ENCODE measurements at places on chromosomes 11 and 22. TPM values are rescaled to one million over a fixed set of nuclear protein-coding genes. Genes with fewer than 3 reads are reported as not detected.

The SCGB1D2 gene
- total RNA-seq, result not detected

The CDC42EP1 gene
- 86.0 TPM for total RNA-seq

The HBG1 gene
- not detected for total RNA-seq

DNA sequence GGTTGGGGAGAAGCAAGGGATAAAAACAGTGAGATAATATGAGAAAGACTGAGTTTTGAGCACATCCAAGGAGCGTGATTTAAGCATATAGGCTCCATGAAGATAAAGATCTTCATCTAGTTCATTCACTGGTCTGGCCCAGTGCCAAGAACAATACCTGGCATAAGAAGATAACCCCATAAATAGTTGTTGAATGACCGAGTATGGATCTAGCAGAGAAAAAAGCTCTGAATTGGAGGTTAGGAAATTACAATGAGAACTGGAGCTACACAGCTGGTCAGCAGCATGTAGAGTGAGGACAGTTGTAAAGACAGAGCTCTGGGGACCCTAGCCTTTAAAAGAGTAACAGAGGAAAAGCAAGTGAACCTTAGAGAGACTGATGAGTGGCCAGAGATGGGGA lies 33.0 kb upstream of the PAK1 start:
- peaks cover 23% of the 10 kb centered on the region for H3K27me3 ChIP-seq
- H3K27ac ChIP-seq, result no peak overlapping the region
- DNase-seq, result peak; percentile 78
- H3K4me1 ChIP-seq, result peaks cover 35% of the 10 kb centered on the region
- H3K36me3 ChIP-seq, result no peaks in the 10 kb centered on the region
- peak overlapping the region; percentile 30 for H3K4me3 ChIP-seq

- no peak overlapping the region for H3K27ac ChIP-seq
- H3K4me3 ChIP-seq, result no peak overlapping the region
- peak; percentile 41 for DNase-seq
- H3K27me3 ChIP-seq, result peaks cover 4% of the 10 kb centered on the region
- no peaks in the 10 kb centered on the region for H3K4me1 ChIP-seq
Observed at GRCh38 chr11:8247312-8247711, 16.4 kb downstream of the LMO1 start.

- DNase-seq, result no peak
- no peaks in the 10 kb centered on the region for H3K27me3 ChIP-seq
- H3K4me1 ChIP-seq, result peaks cover 12% of the 10 kb centered on the region
- no peak overlapping the region for H3K4me3 ChIP-seq
Observed at GRCh38 chr11:114482114-114482513, 42.8 kb downstream of the REXO2 start.

DNA sequence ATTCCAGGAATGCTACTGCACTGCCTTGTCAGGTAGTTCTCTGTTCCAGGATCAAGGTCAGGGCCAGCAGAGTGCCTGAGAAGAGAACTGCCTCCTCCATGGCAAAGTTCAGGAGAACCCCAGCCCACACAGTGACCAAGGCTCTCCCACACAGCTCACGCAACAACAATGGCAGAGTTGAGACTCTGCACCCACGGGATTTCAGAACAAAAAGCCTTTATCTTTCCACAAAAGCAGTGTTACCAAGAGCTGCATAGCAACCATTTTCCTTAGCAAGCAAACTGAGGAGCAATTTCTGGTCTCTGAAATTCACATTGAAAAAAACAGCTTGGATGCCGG lies 11.1 kb downstream of the PLAAT3 start:
- peaks cover 13% of the 10 kb centered on the region for H3K4me1 ChIP-seq
- H3K36me3 ChIP-seq, result no peaks in the 10 kb centered on the region
- no peak for DNase-seq
- no peak overlapping the region for H3K27ac ChIP-seq
- H3K27me3 ChIP-seq, result no peaks in the 10 kb centered on the region

GRCh38 chr11:135033540-135033939 lies 621.5 kb upstream of the B3GAT1 start:
- H3K36me3 ChIP-seq, result no peaks in the 10 kb centered on the region
- DNase-seq, result peak; percentile 20
- no peaks in the 10 kb centered on the region for H3K27me3 ChIP-seq

- H3K36me3 ChIP-seq, result no peaks in the 10 kb centered on the region
- no peak for DNase-seq
- no peak overlapping the region for H3K4me3 ChIP-seq
- H3K27me3 ChIP-seq, result peaks cover 37% of the 10 kb centered on the region
- no peaks in the 10 kb centered on the region for H3K4me1 ChIP-seq
Observed at GRCh38 chr11:2795491-2795991, 90.0 kb downstream of the CDKN1C start.

DNA sequence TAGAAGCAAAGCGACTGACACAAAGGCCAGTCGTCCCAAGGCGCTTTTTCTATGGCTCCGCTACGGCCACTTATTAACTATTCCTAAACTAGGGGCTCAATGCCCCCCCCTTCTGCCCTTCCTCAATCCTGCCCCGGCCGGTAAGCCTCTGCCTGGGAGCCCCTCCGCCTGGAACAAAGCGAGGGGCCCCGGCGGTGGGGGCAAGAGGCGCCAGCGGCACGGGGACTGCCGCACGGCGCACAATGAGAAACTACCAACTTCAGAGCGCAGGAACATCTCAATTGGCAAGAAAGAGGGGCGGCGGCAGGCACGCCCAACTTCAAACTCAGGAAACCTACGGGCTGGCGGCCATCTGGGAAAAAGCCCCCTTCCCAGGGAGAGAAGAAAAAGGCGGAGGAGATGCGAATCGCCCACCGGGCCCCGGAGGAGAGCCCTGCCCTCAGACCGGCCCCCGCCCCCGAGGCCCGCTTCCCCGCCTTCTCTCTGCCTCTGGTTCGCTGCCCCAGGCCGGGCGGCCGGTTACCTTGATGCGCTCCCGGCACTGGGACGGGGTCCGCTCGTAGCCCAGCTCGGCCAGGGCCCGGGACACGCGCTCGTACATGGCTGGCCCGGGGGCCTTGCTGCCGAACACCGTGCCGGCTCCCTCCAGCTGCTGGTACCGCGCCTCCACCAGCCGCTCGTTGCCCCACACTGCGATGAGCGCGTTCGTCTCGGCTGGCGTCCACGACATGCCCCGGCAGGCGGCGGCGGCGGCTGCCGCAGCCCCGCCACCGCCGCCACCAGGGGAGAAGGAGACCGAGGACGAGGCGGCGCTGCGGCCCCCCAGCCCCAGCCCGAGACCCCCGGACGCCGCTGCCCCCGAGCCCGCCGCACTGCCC lies 619 bp downstream of the MSANTD2 start:
- peak overlapping the region; percentile 83 for H3K4me3 ChIP-seq
- DNase-seq, result peak; percentile 36
- no peaks in the 10 kb centered on the region for H3K27me3 ChIP-seq

DNA sequence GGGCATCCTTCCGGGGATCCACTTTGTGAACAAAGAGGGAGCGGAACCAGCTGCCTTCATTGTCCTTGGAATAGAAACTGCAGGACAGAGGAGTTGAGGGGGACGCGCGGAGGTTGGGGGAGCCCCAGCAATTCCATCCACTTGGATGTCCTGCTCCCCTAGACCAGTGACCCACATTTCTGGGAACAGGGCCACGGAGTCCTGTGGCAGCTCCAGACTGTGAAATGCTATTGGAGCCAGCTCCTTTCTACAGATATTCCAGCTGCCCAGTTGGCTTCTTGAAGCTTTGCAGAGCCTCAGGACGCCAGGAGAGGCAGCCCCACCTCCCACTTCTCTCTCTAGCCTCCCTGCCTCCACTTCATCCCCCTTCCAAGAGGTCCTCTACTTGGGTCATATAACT lies 10.5 kb downstream of the NIPSNAP1 start:
- H3K4me1 ChIP-seq, result peaks cover 5% of the 10 kb centered on the region
- DNase-seq, result no peak
- no peak overlapping the region for H3K27ac ChIP-seq
- no peaks in the 10 kb centered on the region for H3K27me3 ChIP-seq

DNA sequence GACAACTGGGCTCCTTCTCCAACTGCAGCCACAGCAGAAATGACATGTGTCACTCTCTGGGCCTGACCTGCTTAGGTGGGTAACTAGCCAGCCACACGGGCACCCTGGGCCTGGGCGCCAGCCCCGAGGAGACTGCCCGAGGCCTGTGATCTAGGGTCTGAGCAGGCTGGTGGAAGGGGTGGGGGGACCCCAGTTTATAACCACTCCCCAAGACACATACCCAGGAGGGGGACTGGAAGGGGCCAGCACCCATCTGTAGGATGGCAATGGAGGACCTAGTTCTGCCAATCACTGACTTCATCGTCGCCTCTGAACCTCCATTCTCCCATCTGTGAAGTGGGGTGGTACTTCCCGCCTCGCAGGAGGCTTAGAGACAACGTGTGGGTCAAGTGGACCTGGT lies 16.1 kb downstream of the CD5 start:
- H3K27ac ChIP-seq, result no peak overlapping the region
- H3K27me3 ChIP-seq, result no peaks in the 10 kb centered on the region
- no peaks in the 10 kb centered on the region for H3K4me1 ChIP-seq
- no peak overlapping the region for H3K4me3 ChIP-seq
- no peak for DNase-seq
- H3K36me3 ChIP-seq, result no peaks in the 10 kb centered on the region

DNA sequence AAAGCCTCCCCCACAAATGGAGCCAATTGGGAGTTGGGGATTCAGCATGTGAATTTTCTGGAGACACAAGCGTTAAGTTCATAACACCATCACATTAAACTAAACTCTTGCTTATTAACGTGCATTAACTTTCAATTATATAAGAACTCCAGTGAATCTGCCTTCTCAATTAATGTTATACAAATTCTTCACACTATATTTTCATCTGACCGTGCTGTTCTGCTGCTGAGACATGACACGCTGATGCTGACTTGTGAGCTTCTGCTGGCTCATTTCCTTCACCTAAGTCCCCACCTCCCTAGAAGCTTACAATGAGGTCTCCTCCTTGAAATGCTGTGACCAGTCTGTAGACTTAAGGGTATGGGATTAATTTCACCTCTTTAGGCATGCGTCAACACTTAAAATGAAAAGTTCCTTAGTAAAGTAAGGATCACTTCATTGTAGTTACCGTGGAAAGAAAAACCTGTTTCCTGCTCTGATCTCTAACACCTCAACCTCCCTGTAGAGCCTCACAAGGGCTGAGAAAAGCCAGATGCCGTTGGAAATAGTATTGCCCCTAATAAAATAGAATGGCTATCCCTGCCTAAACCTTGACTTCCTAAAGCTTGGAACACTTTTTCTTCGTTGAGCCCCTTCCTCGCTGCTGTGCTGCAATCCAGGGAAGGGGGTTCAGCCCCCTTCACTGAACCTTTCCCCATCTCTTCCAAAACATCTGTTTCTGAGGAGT lies 2.2 kb downstream of the HBG2 start:
- no peak for DNase-seq
- peaks cover 12% of the 10 kb centered on the region for H3K4me1 ChIP-seq
- H3K4me3 ChIP-seq, result no peak overlapping the region
- H3K27ac ChIP-seq, result no peak overlapping the region

DNA sequence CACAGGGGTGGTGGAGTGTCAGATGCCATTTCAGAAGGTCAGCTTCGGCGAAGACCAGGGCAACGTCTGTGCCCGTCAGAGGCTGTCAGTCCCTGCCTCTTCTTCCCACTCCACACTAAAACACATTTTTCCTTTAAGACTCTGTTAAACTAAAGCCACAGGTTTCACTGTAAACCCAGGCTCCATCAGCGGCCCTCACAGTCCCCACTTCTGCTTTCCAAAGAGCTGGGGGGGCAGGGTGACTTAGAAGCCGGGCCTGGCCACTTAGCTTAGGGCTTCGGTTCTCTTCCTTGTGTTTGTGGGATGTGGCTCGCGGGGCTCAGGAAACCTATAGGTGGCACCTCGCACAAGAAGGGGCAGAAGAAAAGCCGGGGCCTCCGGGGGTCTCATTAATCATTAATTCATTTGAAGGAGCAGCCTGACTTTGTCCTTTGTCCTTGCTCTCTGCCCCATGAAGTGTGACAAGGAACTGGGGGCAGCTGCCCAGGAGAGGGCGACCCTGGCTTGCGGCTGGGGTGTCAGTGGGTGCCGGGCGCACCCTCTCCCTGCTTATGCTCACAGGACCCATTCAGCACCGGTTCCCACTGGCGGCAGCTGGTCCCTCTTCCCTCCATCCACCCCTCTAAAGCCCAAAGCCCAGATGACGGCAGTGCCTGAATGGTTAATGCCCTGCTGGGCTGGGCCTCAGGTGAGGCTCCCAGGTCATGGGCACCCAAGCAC lies 4.1 kb downstream of the SLC25A45 start:
- no peak for DNase-seq
- H3K36me3 ChIP-seq, result peaks cover 6% of the 10 kb centered on the region
- H3K27ac ChIP-seq, result no peak overlapping the region
- H3K4me1 ChIP-seq, result peaks cover 22% of the 10 kb centered on the region

GRCh38 chr11:85953491-85954143 lies 98.4 kb downstream of the CCDC83 start:
- no peaks in the 10 kb centered on the region for H3K27me3 ChIP-seq

- H3K4me3 ChIP-seq, result no peak overlapping the region
- H3K4me1 ChIP-seq, result peaks cover 18% of the 10 kb centered on the region
- DNase-seq, result no peak
- no peaks in the 10 kb centered on the region for H3K27me3 ChIP-seq
- H3K36me3 ChIP-seq, result no peaks in the 10 kb centered on the region
Observed at GRCh38 chr22:32542677-32543357, 68.2 kb downstream of the FBXO7 start.

DNA sequence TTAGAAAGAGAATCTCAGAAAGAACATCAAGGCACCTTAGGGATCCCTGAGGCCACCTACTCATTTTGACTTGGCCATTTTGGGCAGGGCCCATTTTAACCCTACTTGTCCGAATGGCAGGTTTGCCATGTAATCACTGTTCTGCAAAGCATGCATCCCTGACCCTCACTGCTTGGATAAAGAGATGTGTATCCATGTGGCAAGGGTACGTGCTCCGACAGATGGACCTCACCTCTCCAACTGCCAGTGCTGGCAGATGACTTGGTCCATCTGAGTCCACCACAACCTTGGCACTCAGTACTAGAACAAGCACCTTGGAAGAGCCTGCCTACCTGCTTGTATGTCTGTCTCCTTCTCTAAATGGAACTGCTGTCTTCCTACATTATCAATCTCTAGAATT lies 139.4 kb downstream of the SPATA19 start:
- peaks cover 27% of the 10 kb centered on the region for H3K27me3 ChIP-seq
- H3K36me3 ChIP-seq, result no peaks in the 10 kb centered on the region
- H3K4me1 ChIP-seq, result no peaks in the 10 kb centered on the region

DNA sequence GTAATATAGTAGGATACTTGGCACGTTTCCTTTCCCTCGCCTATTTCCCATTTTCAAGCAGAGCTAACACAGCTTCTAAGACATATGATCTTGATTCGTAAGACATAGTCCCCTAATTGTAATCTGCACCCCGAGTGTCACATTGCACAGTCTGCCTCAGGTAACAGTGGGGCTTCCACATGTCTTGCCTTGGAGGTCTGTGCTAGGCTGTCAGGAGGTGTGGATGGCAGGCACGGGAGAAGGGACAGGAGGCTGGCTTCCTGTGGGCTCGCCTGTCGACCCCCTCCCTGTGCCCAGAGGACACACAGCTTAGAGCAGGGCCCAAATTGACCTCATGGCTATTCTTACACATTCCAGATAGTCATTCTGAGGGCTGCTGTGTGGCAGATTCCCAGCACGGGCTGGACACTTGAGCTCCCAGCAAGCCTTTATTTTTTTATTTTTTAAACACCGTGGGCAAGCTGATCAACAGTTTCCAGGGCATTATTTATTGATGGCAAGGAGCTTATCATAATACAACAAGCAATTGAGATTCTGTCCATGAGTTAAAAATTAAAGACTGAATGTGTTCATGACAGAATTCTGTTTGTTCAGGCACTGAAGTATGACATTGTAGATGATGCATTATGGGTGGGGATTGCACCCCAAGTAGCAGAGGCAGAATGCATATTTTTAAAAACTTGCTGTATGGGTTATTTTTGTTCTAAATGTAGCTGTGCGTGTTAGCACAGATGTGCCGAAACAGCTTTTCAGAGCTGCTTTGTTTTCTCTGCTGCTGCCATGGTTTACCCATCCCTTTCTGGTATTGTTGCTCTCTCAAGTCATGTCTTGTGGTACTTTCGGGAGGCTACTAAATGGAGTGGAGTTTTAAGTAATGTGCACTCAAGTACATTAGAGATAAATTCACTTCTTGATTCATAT lies 113.0 kb downstream of the ATXN10 start:
- H3K27me3 ChIP-seq, result no peaks in the 10 kb centered on the region
- peak overlapping the region; percentile 92 for H3K27ac ChIP-seq
- H3K4me3 ChIP-seq, result no peak overlapping the region
- peaks cover 19% of the 10 kb centered on the region for H3K4me1 ChIP-seq

Data from MCF 10A (cell line).